ENCODE measurements at places on chromosomes 16 and 17.
A peak's percentile ranks its signal among the peaks of the same experiment; 100 is the strongest.

DNA sequence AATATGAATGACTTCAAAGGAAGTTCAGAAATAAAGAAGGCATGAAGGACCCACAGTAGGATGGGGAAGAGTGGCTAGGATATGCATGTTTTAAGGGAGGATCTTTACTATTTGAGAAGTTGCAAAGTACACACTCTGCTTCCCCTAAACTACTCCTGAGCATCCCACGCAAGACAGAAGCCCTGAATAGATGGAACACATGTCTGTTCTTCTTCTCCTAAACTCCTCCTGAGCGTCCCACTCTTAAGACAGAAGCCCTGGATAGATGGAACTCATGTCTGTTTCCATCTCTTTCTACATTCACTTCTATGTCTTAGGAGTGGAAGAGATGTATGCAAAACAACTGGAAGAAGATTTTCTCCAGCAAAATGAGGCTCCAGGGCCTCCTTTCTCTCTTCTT, 88.4 kb downstream of the VAT1L start:
- DNase-seq, result no peak

DNA sequence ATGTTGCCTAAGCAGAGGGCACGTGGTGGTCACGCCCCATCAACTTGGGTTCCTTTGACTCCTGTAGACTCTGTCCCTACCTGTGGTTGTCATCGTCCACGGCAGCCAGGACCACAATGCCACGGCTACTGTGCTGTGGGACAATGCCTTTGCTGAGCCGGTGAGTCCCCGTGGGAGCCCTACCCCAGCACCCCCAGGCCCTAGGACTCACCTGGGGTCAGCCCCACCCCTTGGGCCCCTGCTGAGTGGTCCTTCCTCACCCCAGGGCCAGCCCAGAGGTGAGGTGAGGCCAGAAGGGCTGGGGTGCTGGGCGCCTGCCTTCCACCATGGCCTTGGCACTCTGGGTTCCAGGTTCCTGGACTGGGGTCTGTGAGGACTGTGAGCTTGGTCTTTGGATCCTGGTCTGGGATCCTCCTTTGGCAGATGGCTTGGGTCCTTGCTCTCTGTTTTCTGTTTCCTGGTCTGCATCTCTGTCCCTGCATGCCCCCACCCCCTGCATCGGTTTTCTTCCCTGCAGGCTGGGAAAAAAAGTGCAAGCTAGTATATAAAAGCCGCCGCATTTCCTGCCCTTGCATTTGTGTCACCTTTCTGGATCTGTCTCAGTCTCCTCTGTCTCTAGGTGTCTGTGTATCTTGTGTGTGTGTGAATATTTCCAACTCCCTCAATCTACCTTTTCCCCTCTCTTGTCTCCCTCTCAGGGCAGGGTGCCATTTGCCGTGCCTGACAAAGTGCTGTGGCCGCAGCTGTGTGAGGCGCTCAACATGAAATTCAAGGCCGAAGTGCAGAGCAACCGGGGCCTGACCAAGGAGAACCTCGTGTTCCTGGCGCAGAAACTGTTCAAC, 17.5 kb downstream of the STAT5A start:
- DNase-seq, result no peak

DNA sequence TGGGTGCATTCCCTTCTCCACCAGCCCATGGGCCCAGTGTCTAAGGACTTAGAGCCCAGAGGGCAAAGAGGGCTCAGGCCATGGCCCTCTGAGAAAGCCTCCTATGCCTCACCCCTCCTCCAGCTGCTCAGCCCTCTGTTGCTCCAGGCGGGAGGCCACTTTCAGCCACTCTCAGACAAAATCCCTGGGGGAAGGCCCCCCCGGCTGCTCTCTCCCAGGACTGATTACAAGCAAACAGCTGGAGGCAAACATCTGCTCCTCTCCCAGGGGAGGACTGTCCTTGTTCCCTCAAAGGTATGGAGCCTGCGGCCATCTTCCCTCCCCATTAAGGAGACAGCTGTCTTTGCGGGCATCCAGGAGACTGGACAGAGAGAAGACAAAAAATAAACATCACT, 54.9 kb upstream of the DLX4 start:
- DNase-seq, result no peak

DNA sequence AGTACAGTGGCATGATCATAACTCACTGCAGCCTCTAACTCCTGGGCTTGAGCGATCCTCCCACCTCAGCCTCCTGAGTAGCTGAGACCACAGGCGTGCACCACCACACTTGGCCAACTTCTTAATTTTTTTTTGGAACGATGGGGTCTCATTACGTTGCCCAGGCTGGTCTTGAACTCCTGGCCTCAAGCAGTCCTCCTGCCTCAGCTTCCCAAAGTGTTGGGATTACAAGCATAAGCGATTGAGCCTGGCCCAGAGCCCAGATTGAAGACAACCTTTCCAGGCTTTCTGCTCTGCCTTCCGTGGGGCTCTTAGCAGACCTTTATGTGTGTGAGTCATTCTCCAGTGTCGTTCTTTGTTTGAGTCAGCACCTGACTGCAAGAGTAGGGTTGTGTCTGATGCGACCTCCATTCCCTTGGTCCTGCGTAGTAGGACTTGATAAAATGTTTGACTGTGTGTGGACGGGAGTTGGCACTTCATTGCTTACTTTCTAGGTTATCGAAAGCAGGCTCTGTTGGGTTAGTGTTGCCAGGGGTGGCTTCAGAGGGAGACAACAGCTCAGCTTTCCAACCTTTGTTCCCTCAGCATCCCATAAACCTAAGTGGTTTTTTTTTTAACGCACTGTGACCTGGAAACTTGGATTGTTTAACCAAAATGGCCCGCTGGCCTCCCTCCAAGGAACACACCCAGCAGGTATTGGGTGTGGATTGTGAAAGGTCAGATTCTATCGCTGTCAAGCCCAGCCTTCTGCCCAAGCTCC, 26.4 kb downstream of the EEF2K start:
- DNase-seq, result no peak

DNA sequence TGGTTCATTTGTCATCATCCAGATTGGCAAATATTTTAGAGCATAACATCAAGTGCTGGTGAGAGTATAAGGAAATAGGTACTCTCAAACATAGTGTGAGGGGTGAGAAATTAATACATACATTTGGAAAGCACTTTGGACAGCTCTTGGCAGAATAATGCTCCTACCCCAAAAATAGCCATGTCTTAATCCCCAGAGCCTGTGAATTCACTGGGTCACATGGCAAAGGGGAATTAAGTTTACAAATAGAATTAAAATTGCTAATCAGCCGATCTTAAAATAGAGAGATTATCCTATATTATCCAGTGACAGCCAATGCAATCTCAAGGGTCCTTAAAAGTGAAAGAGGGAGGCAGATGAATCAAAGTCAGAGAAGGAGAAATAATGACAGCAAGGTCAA, 38.8 kb upstream of the ANKFN1 start:
- no peak for DNase-seq

DNA sequence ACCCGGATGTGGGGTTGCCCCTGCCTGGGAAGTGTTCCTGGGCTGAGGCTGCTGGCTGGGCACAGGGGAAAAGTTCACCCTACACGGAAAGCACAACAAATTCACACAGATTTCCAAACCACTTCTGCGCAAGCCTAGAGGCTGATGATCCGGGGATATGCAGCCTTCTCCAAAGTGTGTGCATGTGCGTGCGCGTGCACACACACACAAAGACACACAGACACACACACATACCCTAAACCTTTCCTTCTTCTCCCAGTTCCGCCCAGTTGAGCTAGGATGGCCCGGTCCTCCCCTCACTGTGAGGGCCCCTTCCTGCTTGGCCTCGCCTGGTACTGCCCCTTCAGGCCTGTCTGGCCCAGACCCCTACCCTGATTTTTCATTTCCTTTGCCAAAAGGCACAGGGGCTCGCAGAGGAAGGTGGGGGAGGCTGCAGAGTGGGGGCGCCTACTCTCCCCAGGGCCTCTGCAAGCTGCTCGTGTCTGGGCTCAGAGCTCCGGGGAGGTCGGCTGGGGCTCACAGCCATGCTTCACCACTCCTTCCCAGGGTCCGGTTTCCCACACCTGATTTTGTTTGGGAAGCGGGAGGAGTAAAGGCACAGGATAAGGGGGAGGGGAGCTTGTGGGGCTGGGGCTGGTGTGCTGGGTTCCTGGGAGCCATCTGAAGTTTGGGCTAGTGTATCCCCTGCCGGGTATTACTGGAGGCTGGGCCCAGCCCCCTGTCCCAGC, 144.7 kb downstream of the ENGASE start:
- DNase-seq, result no peak

GRCh38 chr16:49704586-49705155, 151.2 kb downstream of the ZNF423 start:
- DNase-seq, result no peak

- no peak for DNase-seq
These were observed 4.9 kb upstream of the ZNF267 start for GRCh38 chr16:31868691-31869167.

GRCh38 chr17:8079291-8080207, 8.0 kb downstream of the ALOX12B start:
- peak; percentile 94 for DNase-seq

GRCh38 chr17:60741031-60741430, 63.4 kb downstream of the BCAS3 start:
- no peak for DNase-seq

DNA sequence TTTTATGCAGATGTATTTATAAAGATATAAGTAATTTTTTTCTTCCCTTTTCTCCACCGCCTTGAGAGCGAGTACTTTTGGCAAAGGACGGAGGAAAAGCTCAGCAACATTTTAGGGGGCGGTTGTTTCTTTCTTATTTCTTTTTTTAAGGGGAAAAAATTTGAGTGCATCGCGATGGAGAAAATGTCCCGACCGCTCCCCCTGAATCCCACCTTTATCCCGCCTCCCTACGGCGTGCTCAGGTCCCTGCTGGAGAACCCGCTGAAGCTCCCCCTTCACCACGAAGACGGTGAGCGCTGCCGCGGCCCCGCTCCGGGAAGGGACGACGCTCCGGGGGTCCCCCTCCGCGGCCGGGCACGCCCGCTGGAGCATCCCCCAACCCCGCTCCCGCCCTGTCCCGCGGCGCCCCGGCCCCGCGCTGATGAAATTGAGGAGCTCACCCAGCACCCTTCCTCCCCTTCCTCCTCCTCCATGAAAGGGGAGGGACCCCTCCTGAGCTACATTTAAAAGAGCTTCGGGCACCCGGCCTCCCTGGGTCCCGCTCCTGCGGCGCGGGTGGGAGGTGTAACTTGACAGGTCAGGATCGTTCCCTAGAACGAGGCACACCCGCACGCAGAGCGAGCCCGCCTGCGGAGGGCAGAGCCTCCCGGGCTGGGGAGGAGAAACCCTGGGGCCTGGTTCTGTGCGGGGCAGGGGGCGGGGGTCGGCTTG, 706 bp downstream of the HLF start:
- DNase-seq, result no peak

DNA sequence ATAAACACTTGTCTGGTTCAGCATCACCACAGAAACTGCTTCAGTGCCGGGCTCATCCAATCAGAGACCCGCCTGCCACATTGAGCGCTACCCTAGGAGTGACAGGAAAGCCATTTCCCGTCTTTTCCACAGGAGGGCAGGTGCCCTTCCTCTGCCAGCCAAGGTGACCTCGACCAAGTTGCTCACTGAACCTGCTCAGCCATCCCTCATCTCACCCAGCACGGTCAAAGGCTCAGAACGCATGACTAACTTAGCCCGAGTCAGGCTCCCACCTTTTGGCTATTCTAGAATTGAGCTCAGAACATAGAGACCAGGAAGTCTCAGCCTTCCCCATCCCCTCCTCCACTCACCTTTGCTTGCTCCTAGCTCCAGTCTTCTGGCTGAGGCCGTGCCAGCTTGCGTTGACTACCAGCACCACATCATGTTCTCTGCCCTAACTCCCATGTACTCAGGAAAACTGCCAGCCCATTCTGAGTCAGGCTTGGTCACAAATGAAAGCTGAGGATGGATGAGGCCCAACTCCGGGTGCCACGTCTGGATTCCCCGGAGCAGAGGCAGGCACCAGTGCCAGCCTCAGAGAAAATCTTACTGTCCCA, 15.6 kb downstream of the MRPS23 start:
- DNase-seq, result no peak

- DNase-seq, result no peak
These were observed 82.4 kb downstream of the GOSR1 start for GRCh38 chr17:30559656-30560055.

- DNase-seq, result no peak
These were observed 4.8 kb downstream of the TNFAIP1 start for GRCh38 chr17:28340374-28340773.

DNA sequence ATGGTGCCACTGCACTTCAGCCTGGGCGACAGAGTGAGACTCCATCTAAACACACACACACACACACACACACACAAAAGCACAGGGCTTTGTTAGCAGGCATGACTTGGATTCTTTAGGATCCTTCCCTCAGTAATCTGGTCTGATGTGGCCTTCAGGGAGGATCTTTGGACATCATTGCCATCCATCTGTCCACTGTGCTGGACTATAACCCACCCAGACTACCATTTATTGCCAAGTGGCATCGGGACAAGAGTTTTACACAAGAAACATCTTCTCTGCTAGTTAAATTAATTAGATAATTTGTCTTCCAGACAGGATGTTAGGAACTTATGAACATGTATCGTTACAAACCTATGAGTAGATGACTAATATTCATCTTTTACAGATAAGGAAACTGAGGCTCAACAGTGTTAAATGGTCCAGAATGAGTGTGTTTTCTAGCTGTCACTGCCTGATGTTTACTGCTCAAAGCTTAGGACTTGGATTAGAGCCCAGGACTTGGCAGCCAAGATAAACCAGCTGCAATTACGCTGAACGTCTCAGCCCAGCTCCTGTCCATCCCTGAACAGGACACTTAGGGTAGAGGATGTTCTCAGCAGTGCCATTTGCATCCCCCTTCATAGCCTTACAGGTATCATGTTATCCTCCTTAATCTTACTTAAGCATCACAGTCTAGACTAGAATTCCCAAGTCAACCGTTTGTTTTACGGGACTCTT, 285.8 kb downstream of the WWOX start:
- DNase-seq, result no peak

GRCh38 chr16:8872967-8873865, 4.4 kb upstream of the CARHSP1 start:
- DNase-seq, result no peak

Data from GM12892 (cell line).